ELR (cell line): ENCODE measurements at places on chromosomes 6 and 20.
A peak's percentile ranks its signal among the peaks of the same experiment; 100 is the strongest.

DNA sequence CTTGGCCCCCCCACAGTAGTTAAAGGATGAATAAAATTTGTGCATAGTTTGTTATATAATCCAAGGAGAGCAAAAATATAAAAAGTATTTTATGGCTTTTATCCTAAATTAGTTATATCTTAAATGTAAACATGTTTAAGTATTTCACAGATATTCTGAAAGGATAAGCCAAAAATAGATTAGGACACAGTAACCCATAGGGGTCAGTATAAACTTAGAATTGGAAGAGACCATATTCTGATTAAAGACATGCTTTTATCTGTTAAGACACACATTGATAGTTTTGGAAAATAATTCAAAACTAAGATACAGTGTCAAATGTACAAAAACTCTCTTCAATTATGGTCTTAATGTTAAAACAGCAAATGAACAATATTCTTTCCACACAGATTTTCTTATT, 4.5 kb upstream of the SERINC1 start:
- DNase-seq, result peak; percentile 60

DNA sequence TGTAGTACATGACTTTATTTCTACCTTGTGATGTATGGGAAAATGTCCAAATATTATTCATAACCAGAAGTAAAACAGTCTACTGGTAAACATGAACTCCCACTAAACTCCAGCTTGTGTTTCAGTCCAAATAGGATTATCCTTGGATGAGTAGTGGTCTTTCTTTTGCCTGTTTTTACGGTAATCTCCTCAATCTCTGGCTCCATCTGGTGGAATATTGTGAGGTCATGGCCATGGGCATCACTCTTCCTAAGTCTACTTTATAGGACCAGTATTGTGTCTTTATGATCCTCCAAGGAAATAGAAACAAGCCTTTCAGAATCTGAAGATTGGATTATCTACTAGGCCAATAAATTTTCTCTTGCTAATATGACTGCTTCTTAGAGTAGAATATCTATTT, 505.0 kb downstream of the BMP2 start:
- DNase-seq, result no peak

DNA sequence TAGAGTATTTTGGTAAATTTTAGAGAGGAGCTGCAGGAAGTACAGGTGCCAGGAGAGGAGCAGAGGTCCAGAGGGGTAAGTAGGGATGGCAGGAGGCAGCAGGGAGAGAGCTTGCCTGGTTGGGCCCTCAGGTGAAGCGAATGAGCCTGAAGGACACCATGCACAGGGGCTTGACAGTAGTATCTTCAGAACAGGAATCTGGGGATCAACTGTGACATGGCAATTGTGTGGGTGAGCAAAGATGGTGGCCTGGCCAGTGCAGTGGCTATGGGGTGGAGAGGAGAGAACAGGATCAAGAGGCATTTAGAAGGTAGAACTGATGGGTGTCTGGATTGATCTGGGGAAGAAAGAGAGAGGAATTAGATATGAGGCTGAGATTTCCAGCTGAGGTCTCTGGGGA, 68.7 kb upstream of the RNF24 start:
- DNase-seq, result no peak

DNA sequence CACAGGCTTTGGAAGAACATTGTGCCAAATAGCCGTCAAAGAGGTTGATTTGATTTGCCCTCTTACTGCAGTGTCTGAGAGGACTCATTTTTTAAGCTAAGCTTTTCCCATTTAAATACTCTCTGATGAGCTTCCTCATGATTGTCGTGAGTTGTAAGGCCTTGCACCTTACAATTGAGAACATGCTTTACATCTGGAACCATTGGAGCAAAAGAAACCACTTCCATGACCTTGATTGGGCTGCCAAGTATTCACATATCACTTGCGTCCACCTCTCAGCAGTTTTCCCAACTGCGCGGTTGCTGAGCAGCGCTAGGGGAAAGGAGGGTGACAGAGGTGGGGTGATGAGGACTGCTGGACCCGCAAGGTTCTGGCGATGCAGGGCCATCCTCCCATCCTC, 12.3 kb upstream of the LBP start:
- no peak for DNase-seq

DNA sequence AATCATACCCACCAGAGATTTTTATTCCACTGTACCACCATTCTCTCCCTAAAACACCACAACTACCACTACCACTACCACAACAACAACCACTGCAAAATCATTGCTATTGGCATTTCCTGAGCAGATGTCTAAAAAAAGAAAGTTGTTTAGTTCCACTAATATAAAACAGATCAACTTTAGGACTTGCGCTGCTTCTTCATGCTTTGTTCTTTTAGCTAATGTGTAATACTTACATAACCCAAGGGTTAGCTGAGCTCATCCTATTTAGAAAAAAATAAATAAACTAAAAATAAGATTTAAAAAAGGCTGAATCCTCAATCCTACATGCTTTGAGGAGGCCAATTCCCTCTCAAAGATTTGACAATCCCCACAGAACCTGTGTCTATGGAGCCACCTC, 11.4 kb downstream of the IYD start:
- no peak for DNase-seq

DNA sequence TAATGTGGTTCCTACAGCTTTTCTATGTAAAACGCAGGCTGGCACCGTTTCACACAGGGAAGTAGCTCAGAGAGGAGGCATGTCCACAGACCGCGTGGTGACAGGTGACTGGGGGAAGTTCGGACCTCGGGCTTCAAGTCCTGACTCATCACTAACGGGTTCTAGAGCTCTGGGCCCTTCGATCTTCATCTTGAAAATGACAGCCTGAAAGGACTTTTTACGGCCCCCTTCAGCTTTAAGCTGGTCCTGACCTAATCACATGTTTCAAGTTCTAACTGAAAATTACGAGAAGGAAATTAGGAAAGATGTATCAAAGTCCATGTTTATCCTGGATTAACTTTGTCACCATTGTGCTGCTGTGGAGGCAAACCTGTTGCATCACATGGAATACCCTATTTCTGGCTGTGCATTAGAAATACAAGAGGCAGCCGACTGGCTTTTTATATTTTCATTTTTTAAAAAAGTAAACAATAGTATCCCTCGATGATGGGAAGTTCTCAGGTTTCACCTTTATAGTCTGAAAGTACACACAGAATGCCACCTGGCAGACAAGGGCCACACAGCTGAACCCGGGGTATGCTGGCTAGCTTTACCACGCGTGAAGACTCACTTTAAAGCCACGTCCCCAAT, 2.0 kb downstream of the MAN1A1 start:
- DNase-seq, result peak; percentile 17

DNA sequence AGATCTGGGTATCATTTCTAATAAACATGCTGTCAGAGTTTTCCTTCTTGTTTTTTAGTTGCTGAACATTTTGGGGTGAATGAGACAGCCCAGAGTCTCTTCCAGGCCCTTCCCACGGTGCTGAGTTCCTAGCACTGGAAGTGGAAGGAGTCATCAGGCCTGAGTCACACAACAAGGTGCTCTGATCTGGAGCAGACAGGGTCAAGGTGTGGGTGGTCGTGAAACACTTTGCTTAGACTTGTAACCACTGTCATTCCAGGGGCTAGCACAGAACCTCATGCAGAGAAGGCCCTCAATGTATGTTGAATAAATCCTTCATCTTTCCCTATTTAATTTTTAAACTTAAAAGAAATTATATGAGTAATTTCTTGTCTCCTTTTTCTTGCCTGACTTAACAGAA, 60.6 kb downstream of the TXLNB start:
- peak; percentile 8 for DNase-seq

DNA sequence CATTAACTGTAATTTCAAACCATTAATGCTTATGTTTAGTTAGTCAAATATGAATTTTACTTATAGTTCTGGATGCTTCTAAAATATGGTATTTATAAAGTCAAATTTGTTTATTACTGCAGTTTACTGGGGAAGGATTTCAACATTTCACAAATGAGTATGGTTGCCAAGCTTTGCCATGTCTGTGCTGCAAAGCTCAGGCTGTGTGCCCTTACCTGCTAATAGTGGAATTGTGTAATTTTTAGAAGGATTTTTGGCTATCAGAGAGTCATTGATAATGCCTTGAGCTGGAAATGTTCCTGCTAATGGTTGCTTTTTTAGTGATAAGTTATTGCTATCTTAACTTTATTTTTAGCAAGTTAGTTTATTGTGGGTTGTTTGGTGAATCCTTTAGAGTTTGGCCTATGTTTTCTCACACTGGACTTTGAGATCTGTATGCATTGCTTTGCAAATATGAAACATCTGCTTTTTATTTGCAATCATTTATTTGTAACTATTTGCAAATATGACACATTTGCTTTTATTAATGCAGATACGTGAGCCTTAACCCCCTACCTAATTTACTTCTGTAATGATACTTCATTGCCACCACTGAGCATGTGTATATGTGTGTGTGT, 105.8 kb downstream of the CD109 start:
- DNase-seq, result no peak
